ENCODE measurements at places on chromosomes 1 and 21. TPM values are rescaled to one million over a fixed set of nuclear protein-coding genes. Genes with fewer than 3 reads are reported as not detected.

The PLEKHA6 gene
- 17.5 TPM for total RNA-seq

The LIN28A gene
- total RNA-seq = not detected

The TOMM20 gene
- 123 TPM for total RNA-seq

The LCE6A gene
- total RNA-seq = not detected

The IVL gene
- 0.44 TPM for total RNA-seq

The SPRR3 gene
- not detected for total RNA-seq

The ILDR2 gene
- total RNA-seq = 153 TPM

The C1orf53 gene
- 4.7 TPM for total RNA-seq

The FAM177B gene
- total RNA-seq = 0.82 TPM

The S100A13 gene
- total RNA-seq = 13.2 TPM

The NKAIN1 gene
- total RNA-seq = 12.1 TPM

The RXRG gene
- total RNA-seq = 83.8 TPM

The KIF26B gene
- 10.1 TPM for total RNA-seq

The ZNF683 gene
- total RNA-seq = not detected

The GBP2 gene
- 11.4 TPM for total RNA-seq

The TMCC2 gene
- total RNA-seq = 45.5 TPM
